NCI-H187 (cell line): ENCODE measurements at places on chromosomes 2 and 18.

DNA sequence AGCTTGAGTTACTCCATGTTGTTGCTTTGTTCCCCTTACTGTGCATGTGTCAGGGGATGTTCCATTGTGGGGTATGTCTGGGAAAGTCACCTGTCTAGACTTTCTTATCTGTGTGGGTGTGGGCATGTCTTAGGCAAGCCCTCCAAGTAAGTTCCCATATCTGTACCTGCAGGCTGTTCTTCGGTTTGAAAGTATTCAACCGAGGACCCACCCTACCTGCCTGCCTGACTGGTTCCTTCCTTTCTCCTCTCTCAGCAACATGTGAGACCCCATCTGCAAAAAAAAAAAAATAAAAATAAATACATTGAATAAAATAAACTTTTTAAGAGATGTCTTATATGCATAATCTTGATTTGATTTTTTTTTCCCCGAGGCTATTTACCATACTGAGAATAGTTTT, 622.7 kb downstream of the TDRD15 start:
- DNase-seq, result no peak

DNA sequence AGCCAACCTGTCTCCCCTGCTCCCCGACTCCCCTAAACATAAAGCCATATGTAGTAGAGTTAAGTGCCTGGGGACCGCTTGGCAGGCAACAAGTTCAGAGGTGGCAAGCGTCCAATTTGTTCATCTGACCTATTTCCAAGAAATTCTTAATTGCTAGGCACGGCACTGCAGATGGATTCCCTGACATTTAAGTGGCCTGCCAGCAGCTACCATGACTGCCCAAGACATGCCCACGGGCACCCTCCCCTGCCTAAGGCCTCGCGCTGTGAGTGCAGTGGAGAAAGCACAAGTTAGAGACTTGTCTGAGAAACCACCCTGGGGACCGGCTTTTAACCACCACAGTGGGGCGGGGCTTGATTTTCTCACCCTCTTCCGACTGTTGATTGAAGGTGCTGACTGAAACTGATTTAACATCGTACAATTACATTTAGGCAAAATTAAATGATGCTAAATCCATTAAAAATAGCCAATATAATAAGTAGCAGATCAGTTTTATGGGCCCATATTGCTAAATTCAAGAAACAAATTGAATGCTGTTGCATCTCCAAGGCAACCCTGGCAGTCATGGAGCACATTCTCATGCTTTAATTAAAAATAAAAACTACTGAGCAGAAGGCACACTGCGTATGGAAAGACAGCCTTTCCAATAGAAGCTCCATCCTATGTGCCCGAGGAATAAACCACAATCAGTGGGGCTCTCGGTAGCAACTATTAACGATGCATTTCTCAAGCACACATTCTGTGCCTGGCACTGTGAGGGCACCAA, 163.6 kb upstream of the ACAA2 start:
- no peak for DNase-seq

GRCh38 chr18:54357082-54357659, 487 bp downstream of the STARD6 start:
- DNase-seq, result no peak

- DNase-seq, result no peak
Observed at GRCh38 chr2:72562451-72563153, 263.2 kb downstream of the EXOC6B start.

- no peak for DNase-seq
Observed at GRCh38 chr2:174247474-174248186, 702 bp downstream of the OLA1 start.

DNA sequence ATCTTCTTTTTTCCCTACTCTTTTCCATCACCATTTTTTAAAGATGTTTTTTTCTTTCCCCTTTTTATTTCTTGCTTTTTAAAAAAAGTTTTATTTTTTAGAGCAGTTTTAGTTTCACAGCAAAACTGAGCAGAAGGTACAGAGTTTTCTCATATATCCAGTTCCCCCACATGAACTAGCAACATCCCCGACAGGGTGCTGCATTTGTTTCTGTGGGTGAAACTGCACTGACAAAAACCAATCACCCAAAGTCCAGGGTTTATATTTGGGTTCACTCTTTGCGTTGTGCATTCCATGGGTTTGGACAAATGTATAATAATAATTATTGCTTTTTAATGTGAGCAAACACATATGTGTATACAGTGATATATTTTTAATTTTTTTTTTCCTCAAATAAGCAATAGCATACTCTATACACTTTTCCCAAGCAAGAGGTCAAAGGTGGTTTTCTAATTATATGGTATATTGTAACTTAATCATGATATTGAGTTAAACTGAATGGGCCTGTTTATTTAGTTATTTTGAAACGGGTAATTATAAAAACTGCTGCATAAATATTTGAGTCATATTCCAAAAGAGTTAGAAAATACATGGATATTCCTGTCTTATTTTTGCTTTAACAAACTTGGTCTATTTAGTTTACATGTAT, 50.3 kb downstream of the NCK2 start:
- DNase-seq, result no peak

- DNase-seq, result no peak
Observed at GRCh38 chr2:234747833-234748559, 203.8 kb upstream of the SH3BP4 start.

DNA sequence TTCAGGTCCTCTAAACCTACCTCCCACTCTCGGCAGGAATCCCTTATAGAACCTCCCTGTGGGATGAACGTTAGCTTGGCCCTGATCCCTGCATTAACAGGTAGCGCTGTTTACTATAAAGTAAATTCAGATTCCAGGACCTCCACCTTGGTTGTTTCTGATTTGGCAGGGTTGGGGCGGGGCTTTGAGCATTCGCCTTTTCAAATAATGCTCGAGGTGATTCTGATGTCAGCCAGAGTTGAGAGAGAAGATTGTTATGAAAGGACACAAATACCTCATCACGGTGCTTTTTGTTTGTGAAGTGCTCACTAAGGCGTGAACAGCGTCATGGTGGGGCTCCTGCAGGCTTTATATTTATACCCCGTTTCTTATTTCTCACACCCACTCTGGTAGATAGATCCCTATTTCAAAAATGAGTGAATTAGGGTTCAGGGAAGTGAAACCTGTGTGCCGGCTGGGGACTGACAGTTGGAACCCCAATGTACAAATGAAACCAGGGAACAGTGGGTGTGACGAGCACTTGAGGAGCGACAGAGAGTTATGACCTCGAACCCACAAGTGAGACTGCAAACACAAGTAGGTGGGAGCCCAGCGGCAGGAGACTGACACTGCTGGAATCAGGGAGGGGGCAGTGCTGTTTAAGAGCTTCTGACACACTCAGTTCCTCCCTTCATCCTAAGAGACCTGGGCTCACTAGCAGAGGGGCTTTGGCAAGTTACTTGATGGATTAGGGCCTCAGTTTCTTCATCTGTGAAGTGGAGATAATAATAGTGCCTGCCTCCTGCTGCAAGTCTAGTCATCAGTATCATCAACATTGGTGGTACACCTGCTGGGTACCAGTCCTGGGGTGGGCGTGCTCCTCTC, 14.2 kb upstream of the CXCR4 start:
- no peak for DNase-seq

DNA sequence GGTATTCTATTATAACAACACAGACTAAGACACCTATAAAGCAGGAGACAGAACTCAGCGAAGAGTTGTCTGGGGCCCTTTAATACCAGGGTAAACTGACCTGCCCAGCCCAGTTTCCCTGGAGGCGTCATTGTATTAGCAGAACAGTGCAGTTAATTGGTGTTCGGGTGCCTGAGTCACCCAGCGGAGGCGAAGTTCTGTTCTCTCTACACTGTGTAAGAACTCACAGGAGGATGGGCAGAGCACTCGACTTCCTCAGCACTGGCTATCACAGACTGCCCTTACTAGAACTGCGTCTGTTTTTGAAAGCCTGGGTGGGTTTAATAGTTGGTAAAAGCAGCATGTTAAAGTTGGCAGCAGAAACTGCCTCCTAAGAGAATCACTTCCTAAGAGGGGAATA, 106.5 kb upstream of the ATP8B1 start:
- no peak for DNase-seq

GRCh38 chr2:217899231-217900009, 103.4 kb downstream of the TNS1 start:
- DNase-seq, result no peak

DNA sequence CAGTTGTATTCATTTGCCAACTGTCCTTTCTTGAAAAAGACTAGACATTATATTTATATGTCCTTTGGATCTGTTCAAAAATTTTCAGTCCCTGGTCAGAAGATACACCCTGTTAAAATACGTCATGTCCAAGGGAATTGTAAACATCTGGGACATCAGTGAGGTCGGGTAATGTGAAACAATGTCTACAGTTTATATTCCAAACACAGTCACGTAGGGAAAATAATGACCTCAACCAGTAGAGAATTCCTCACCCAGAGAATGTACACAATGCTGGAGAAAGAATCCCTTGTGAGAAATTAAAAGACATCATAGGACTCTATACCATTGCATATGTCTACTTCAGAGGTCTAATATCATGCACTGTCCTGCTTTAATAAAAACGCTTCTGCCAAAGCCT, 888.0 kb upstream of the CHAC2 start:
- no peak for DNase-seq

GRCh38 chr2:148640767-148641166, 3.8 kb upstream of the EPC2 start:
- DNase-seq, result no peak

DNA sequence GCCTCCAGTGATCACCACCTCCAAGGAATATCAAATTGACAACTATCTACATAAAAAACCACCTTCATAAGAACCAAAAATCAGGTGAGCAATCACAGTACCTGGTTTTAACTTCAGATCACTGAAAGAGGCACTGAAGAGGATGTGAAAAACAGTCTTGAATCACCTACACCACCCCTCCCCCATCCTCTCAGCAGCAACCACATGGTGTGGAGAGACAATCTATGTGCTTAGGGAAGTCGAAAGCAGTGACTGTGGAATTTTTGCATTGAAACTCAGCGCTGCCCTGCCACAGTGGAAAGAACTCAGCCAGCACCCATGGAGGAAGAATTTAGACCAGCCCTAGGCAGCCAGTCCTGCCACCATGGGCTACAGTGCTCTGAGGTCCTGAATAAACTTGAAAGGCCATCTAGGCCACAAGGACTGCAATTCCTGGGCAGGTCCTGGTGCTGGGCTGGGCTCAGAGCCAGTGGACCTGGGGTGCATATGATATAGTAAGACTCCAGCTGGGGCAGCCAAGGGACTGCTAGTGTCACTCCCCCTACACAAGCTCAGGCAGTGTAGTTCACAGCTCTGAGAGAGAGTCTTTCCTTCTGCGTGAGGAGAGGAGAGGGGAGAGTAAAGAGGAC, 75.6 kb downstream of the ATL2 start:
- no peak for DNase-seq

GRCh38 chr2:147577323-147577997, 267.4 kb upstream of the ACVR2A start:
- no peak for DNase-seq

- no peak for DNase-seq
Observed at GRCh38 chr2:4838626-4839025, 853.6 kb upstream of the SOX11 start.

DNA sequence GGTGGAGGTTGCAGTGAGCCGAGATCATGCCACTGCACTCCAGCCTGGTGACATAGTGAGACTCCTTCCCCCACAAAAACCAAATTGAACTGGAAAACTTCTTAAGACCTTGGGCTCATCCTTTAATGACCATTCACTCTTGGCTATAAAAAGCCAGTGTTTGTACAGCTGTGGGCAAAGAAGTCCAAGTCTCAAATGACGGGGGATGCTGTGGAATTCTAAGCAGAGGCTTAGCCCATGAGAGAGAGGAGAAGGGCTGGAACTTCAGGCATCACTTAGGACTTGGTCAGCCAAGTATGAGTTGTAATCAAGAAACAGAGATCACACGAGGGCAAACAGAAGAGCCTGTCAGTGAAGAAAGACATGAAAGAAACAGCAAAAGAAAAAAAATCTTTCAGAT, 79.3 kb upstream of the POU3F3 start:
- DNase-seq, result no peak

DNA sequence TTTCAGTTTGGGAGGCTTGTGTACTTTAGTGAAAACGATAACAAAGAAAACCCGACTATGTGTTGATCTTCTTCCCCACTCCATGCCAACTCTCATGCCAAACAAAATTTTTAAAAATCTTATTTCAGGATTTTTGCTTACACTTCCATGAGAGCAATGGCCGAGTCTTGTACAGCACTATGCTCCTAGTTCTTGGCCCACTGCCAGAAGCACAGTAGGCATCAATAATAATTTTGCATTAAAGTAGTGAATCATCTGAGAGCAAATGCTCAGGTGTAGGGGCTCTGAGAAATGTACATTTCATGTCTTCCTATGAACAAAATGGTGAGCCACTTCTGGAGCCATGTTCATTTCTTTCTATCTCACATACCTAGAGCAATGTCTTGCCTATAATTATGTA, 62.2 kb downstream of the MAP3K19 start:
- DNase-seq, result no peak

- DNase-seq, result no peak
Observed at GRCh38 chr2:67879586-67880290, 183.1 kb downstream of the C1D start.

DNA sequence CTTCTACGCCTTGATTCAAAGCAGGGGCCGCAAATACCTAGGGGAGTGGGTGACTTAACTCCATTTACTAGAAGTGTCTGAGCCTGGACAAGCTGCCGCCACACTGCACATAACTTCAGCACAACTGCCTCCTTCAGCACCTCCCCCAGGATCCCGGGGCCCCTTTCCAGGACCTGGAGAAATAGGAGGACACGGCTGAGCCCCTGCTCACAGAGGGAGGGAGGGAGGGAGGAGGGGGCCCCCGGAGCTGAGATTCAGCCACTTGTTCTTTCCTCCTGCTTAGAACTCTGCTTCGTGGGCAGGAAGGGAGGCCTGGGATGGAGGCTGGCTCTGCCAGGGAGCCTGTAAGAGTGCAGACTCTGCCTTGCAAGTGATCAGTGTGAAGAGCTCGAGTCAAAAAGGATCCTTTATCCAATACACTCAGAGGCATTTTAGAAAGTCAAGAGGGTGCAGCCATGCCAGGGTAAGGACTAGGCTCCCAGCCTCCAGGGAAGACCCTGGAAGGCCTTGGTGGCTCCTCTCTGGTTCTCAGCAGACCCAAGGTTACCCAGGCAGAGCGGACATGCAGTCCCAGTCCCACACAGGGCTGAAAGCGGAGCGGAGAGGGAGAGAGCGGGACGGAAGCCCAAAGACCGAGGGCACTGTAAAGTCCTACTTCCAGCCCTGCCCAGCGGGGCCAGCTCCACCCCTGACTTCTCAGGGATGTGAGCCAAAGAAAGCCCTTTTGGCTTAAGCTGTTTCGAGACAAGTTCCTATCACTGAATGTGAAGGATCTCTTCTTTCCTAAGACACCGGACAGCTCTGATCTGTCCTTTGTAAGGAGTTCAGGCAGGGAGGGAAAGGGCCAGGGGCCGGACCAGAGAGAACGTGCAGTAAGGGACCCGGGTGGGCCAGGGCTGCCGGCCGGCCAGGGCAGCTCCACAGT, 8.6 kb upstream of the ARMC9 start:
- no peak for DNase-seq

GRCh38 chr2:210309548-210310233, 5.3 kb downstream of the MYL1 start:
- DNase-seq, result no peak

DNA sequence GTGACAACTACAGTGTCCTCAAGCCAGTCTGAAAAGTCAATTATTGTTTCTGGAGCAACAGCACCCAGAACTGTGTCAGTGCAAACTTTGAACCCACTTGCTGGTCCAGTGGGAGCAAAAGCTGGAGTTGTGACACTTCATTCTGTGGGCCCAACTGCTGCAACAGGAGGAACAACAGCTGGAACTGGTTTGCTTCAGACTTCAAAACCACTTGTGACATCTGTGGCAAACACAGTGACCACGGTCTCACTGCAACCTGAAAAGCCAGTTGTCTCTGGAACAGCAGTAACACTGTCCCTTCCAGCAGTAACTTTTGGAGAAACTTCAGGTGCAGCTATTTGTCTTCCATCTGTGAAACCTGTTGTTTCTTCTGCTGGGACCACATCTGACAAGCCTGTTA, 59.8 kb downstream of the TAF4B start:
- DNase-seq, result no peak
